ENCODE measurements at places on chromosomes 3 and 15. TPM values are rescaled to one million over a fixed set of nuclear protein-coding genes. Genes with fewer than 3 reads are reported as not detected.

The GOLGA8H gene
- total RNA-seq = 0.05 TPM

The BCL2A1 gene
- total RNA-seq = not detected

The GOLGA8S gene
- not detected for total RNA-seq

DNA sequence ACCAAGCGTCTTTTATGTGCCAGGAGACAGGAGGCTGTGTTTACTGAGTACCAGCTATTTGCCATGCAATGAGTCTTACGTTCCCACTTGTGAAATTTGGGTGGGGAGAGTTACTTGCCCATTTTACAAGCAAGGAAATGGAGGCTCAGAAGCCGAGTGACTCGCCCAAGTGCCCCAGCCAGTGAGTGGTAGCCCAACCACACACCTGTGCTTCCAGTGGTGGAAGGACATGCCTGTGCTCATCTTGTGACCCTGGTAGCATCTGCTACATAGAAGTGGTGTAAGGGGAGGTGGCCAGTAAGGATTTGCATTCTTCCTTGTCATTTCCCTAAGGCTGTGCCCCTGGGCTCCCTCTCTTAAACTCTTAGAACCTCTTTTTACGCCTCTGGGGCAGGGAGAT is 49.3 kb downstream of the FBLN2 start:
- no peak for DNase-seq

DNA sequence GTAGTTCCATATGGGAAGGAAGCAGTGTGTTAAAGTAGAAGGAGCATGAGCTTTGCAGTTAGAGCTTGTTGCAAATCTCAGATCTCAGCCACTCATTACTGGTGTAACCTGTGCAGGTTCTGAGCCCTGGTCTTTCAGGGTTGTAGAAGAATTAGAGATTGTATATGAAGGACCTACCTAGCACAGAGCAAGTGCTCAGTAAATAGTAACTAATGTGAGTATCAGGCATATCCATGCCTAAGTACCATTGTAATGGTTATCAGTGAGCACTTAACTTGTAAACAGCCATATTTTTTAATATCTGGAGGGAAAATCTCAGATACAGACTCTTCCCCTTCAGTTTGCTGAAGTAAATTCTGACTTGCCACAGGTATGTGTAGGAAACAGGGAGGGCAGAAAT is 59.3 kb downstream of the MAP6D1 start:
- DNase-seq = no peak

DNA sequence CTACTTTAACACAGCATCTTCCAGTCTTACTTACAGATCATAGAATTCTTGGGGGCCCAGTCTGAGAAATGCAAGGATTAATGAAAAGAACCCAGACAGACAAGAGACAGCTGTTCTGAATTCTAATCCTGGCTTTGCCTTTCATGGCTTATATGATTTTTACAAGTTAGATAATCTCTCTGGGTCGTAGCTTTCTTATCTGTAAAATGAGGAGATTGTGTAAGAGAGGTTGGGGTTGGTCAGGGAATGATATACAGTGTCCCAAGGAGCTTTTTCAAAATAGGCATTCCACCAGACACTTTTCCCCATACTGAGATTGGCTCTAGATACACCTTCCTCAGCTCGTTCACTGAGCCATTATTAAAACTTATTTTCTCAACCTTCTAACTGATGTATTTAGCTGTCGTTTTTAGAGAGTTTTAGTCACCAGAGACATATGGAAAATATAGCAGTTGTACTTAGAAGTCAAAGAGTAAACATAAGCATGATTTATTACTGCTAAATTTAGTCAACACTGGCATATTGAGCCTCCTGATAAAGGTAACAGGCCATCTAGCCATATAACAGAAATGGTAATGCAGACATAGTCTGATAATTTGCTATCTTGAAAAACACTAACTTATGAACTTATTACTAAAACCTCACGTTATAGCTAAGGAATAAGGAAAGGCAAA is 163.0 kb upstream of the MLF1 start:
- no peak for DNase-seq

GRCh38 chr3:133935843-133936769 is 40.4 kb upstream of the RAB6B start:
- no peak for DNase-seq

DNA sequence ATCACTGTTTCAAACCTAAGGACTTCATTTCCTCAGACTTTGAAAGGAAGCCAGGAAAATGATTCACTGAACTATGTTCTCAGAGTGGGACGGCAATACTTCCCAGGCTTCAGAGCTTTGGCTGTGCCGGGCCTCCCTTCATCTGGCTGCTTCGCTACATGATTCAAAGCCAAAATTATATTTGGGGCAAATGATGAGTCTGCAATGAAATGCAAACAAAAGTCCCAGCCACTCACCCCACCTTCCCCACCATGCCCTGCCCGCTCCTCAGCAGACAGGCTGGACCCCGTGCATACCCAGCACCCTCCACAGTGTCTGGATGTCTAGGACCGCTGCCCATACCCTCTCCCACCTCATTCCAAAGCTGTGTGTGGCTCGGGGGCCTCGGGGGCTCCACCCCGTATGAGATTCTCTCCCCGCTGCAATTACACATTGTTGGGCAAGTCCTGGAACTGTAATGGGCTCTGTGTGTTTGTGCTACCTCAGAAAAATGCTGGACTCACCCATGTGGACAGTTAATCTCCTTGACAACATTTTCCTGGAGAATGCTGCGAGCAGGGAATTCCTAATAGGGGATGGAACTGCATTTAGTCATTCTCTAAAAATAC is 32.2 kb downstream of the ATP10A start:
- peak; percentile 82 for DNase-seq

DNA sequence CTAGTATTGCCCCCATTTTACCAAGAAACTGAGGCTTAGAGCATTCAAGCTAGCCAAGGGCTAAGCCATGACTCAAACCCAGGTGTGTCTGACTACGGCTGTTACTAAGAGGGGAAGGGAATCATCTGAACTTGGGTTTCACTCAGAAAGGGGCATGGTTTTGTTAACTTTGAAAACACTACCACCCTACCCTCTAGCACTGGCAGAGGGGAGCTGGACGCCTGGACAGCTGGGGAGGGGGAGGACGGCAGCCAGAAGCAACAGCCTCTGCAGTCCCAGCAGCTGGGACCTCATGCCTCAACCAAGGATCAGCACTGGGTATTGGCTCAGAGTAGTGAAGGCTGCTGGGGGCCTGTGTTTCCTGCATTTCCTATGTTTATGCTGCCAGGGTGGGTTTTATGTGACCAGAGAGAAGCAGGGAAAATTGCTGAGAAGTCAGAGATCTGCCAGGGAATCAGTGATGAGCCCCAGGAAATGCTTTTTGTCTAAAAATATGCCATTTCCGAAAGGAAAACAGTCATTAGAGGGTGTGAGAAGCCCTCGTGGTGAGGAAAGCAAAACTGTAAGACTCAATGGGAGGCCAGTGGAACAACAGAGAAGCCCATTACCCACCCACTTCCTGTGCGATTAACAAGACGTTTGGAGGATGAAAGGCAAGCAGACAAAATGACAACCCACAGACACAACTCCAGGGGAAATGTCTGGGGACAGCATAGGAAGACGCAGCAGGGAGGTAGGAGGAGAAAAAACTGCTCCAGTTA is 41.2 kb downstream of the LIPC start:
- DNase-seq = peak; percentile 85

DNA sequence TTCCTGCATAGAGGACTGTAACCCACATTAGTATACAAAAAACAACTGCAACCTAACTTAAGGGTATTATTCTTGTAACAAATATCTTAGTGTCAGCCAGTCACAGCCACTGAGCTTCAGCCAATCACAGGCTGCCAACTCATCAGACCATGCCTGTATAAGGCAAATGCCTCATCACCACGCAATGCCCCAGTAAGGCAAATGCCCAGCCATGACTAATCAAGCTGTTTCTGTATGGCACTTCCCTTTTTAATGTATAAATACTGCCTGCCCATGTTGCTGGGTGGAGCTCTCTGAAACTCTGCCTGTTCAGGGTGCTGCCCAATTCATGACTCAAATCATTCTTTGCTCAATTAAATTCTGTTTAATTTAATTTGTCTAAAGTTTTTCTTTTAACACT is 18.4 kb upstream of the GABRA5 start:
- no peak for DNase-seq

GRCh38 chr3:68239542-68239941 is 585.1 kb upstream of the SUCLG2 start:
- DNase-seq = no peak

DNA sequence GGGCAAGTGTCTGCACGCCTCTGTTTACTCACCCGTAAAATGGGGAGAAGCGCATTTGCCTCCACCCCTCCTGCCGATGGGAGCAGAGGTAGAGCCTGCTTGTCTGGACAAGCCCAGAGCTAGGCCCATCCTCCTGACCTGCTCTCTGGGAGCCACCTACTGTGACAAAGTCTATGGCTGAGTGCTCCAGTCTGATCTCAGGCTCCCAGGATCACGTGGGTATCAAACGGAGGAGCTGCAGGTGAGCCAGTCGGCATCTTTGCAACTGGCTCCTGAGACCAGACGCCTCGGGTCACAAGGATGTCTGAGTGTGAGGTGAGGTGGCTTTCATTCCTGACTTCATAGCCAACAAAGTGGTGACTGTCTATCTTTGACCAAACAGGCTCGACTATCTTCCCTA is 2.1 kb upstream of the ALDH1A3 start:
- DNase-seq = no peak
